ENCODE measurements at places on chromosomes 3 and 15. TPM values are rescaled to one million over a fixed set of nuclear protein-coding genes. Genes with fewer than 3 reads are reported as not detected.
A peak's percentile ranks its signal among the peaks of the same experiment; 100 is the strongest.

AQP9 gene
- not detected for total RNA-seq

CD96 gene
- not detected for total RNA-seq

RBPMS2 gene
- total RNA-seq = 4.8 TPM

- no peaks in the 10 kb centered on the region for H3K36me3 ChIP-seq
- peaks cover 21% of the 10 kb centered on the region for H3K27me3 ChIP-seq
Observed at GRCh38 chr3:156201411-156202405, 81.3 kb downstream of the KCNAB1 start.

DNA sequence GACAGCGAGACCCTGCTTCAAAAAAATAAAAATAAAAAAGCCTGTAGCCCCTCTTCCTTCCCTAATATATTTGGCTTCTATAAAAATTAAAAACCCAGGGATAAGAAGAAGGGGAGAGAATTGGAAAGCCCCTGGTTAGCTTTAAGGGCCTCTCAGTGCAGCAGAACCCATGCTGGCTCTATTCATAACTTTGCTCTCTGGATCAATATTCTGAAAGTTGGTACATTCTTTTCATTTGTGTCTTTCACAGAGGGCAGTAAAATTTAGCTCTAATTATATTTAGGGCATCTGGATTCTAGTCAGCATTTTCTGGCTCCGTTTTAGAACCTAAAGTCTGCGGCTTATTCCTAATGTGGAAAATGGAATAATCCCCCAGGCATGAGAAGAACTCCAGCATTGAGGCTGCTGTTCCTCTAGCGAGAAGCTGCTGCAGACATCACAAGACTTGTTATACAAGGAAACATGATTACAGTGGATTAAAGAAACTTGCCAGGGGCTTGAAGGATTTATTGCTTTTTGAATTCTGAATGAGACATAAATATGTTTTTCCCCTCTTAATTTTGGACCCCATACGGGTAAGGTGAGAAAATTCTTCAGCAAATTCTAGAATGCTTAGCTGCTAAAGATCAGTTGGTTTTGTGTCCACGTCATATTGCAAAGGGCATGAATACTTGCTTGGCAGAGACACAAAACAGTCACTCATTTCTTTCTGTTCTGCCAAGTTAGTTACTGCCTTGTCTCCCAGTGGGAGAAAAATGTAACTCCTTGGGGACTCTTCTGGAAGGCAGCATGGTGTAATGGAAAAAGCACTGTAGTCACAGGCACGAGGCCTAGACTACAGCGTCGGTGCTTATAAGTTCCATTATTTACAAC, 177.7 kb downstream of the VGLL4 start:
- peak overlapping the region; percentile 88 for H3K27ac ChIP-seq
- H3K36me3 ChIP-seq = peaks cover 7% of the 10 kb centered on the region
- peaks cover 40% of the 10 kb centered on the region for H3K4me1 ChIP-seq
- no peak for DNase-seq

DNA sequence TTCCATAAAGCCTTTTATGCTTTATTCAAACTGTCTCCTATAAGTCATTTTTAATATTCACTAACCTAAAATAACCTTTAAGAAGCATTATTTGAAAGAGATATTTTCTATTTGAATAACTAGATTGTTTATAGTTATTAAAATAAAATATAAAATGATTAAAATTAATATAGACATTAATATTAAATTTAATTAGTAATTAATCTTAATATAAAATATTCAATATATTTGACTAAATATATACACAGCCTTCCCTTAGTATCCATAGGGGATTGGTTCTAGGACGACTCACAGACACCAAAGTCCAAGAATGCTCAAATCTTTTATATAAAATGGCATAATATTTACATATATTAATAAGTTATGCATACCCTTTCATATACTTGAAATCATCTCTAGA, 1014.1 kb downstream of the TBL1XR1 start:
- H3K4me1 ChIP-seq = no peaks in the 10 kb centered on the region
- no peak for DNase-seq
- no peaks in the 10 kb centered on the region for H3K36me3 ChIP-seq
- H3K27me3 ChIP-seq = peaks cover 8% of the 10 kb centered on the region

- peaks cover 3% of the 10 kb centered on the region for H3K27me3 ChIP-seq
- no peaks in the 10 kb centered on the region for H3K36me3 ChIP-seq
- no peak overlapping the region for H3K27ac ChIP-seq
- no peak overlapping the region for H3K4me3 ChIP-seq
Observed at GRCh38 chr15:74400915-74401757, 32.6 kb downstream of the SEMA7A start.

GRCh38 chr15:62449638-62450037, 284.6 kb upstream of the C2CD4B start:
- no peaks in the 10 kb centered on the region for H3K36me3 ChIP-seq
- H3K4me3 ChIP-seq = no peak overlapping the region
- H3K4me1 ChIP-seq = peaks cover 18% of the 10 kb centered on the region
- no peaks in the 10 kb centered on the region for H3K27me3 ChIP-seq
- no peak overlapping the region for H3K27ac ChIP-seq

GRCh38 chr3:57100046-57100695, 39.7 kb downstream of the SPATA12 start:
- peak; percentile 90 for DNase-seq
- no peaks in the 10 kb centered on the region for H3K36me3 ChIP-seq
- no peak overlapping the region for H3K4me3 ChIP-seq
- H3K27ac ChIP-seq = no peak overlapping the region
- H3K27me3 ChIP-seq = no peaks in the 10 kb centered on the region

GRCh38 chr3:65551945-65552344, 486.8 kb downstream of the MAGI1 start:
- H3K27me3 ChIP-seq = no peaks in the 10 kb centered on the region
- no peak for DNase-seq
- no peak overlapping the region for H3K27ac ChIP-seq
- no peak overlapping the region for H3K4me3 ChIP-seq
- H3K4me1 ChIP-seq = no peaks in the 10 kb centered on the region

- peaks cover 5% of the 10 kb centered on the region for H3K4me1 ChIP-seq
- H3K27ac ChIP-seq = no peak overlapping the region
- no peak for DNase-seq
Observed at GRCh38 chr3:101453961-101454360, 59.1 kb downstream of the SENP7 start.

- peak overlapping the region; percentile 7 for H3K4me3 ChIP-seq
- H3K36me3 ChIP-seq = peaks cover 92% of the 10 kb centered on the region
- no peak for DNase-seq
- peaks cover 87% of the 10 kb centered on the region for H3K4me1 ChIP-seq
- peak overlapping the region; percentile 34 for H3K27ac ChIP-seq
Observed at GRCh38 chr15:39587731-39588530, 7.1 kb downstream of the THBS1 start.

Data from osteocyte (in vitro differentiated cells).